ENCODE measurements at places on chromosomes 12 and 14.

DNA sequence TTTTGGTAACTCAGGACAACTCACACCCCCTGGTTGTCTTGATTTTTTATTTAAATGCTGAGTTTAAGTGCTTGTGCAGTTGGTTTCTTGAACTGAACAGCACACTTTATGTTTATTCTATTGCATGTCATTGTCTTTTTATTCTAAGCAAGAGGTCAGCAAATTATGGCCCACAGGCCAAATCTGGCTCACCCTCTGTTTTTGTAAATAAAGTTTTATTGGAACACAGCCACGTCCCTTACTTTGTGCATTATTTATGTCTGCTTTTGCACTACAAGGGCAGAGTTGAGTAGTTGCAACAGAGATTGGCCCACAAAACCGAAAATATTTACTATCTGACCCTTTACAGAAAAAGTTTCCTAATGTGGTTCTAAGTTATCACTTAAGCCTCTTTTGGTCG is 52.3 kb downstream of the SUDS3 start:
- no peak for DNase-seq

GRCh38 chr14:67680121-67680602 is 5.7 kb upstream of the VTI1B start:
- DNase-seq = no peak

DNA sequence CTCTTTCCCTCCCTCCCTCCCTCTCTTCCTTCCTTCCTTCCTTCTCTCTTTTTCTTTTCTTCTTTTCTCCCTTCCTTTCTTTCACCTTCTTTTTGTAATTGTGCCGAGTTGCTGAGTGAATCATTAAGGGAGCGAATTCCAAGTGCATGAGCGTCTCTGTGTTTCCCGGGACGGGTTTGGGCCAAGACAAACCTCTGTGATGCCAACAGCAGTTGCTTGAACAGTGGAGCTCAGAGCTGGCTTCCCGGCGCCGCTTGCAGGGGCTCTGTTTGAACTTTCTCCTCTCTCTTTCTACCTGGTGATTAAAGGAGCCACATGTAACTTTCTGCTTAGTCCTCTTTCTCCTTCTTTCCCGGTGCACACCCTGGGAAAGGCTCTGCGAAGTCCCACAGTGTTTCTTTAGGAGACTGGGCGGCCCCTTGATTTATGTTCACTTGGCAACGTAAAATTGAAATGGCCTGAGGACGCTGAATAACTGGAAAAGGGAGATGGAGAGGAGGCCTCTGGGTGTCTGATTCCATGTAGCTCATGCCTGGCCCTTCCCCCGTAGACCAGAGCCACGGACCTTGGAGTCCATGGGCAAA is 33.7 kb upstream of the MAP1LC3B2 start:
- no peak for DNase-seq

DNA sequence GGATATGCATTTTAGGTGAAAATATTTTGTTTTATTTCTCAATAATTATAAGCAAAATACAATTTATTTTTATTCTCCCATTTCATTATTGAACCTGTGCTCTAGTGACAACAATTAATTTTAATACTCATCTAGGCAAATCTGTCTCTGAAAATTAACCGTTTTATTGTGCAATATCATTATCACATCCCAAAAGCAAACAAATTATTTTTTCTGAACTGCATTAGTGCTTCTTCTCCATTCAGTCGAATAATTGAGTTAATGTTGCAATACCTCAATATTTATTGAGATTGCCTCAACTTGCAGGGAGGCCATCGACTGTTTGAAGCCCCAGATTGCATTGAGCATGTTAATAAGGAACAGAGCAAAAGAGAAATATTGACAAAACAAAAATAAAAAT is 303.2 kb upstream of the LRFN5 start:
- peak; percentile 81 for DNase-seq

DNA sequence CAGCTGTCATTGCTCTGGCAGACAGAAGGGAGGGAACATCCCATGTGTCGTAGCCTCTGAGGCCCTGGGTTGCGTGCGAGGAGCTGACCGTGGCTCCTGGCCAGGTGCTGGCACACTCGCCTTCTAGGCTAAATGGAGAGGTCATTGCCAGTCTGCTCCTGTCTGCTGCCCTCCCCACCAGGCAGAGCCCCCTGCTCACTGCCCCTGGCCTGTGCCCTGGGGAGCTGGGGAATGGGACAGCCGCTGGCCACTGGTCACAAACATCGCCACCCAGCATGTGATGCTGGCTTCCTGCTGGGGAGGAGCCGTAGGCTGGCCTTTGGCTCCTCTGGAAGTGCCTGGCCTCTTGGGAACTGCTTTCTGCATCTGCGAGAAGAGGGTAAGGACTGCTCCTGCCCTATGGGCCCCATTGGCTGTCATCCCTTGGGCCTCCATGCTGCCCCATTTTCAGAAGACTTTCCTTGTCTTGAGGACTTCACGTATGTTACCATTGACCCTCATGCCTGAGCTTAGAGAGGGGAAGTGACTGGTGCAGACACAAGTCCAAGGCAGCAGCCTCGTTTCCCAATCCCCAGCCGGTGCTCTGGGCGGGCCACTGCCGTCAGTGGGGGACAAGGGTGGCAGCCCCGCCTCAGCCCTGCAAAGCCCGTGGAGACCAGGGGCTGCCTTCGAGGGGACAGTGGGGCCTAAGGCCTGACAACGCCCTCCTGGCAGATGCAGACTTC is 2.0 kb upstream of the TNFAIP2 start:
- DNase-seq = no peak

- no peak for DNase-seq
Observed at GRCh38 chr12:43795716-43796280, 10.3 kb downstream of the TWF1 start.

GRCh38 chr12:29695800-29696199 is 87.9 kb downstream of the TMTC1 start:
- no peak for DNase-seq

- peak; percentile 49 for DNase-seq
Observed at GRCh38 chr14:57889245-57889644, 23.4 kb upstream of the SLC35F4 start.

DNA sequence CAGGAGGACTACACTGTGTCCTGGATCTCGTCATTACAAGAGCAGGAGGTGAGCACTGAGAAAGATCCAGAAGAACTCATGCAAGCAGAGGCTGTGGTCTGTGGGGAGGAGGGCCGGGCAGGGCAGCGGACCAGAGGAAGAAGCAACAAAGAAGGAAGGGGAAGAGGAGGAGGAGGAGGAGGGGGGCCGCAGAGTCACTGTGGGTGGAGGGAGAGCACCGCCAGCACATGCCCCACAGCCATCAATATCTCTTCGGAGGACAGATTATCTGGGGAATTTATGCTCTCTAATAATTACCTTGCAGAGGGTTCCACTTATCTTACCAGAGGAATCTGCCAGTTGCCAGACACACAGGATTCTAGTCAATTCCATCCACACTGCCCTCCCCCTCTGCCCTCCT is 105.6 kb downstream of the DPF3 start:
- no peak for DNase-seq

DNA sequence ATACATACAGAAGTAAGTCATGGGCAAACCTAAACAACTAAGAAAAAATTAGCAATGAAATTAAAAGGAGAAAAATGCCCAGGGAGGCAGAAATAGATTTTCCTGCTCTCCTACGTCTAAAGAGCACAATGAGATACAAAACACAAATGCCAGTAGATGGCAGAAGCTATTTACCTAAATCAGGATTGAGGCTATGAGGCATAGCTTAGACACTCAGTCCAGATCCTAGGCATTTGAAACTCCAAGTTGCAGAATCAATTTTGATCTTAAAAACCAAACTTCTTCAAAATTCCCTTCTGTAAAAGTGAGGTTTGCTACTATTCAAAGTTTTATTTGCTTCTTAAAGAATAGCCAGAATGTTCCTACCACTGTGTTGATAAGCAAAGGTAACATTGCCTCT is 368.6 kb downstream of the DAD1 start:
- no peak for DNase-seq

DNA sequence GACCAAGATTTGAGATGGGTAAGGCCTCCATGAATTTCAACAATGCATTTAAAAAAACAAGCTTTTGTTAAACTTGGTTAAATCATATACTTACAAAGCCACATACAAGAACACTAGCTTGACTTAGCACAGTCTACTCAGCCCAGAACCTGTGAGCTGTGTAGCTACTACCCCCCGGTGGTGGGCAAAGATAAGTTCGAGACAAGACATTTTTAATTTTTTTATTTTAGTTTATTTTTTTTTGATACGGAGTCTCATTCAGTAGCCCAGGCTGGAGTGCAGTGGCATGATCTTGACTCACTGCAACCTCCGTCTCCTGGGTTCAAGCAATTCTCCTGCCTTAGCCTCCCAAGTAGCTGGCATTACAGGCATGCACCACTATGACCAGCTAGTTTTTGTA is 3.7 kb upstream of the NECAP1 start:
- DNase-seq = peak; percentile 23

DNA sequence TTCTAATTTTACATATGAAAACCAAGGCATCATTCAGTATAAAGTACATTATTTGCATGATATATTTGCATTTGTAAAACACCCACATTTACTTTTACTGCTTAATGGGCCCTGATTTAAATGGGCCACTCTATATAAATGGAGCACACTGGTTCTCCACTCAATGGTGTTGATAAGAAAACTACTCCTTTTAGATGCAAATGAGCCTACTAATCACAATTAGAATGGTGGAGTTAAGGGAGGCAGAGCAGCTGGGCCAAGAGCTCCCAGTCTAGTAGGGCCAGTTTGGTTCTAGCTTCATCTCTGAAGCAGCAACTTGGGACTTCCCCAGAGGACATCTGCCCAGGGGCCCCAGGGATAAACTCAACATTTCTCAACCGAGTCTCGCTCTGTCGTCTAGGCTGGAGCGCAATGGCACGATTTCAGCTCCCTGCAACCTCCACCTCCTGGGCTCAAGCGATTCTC is 120.7 kb downstream of the FOXN3 start:
- no peak for DNase-seq

- no peak for DNase-seq
Observed at GRCh38 chr14:92959761-92960680, 37.1 kb downstream of the CHGA start.

DNA sequence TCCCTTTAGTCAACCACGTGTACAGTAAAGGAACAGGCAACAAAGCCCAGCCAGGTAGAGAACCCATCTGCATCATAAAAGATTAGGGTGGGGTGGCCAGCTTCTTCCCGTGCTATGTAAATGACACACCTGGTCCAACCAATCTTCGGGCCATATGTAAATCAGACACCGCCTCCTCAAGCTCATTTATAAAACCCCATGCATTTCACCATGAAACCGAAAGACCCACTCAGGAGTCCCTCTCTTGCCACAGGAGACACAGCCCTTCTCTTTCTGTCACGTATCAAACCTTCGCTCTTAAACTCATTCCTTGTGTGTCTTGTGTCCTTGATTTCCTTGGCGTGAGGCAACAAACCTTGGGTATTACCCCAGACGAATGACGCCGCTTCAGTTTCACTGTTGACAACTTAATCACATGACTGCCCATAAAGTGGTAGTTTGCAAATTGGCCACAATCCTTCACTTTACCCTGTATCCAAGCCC is 59.8 kb upstream of the TBPL2 start:
- no peak for DNase-seq

DNA sequence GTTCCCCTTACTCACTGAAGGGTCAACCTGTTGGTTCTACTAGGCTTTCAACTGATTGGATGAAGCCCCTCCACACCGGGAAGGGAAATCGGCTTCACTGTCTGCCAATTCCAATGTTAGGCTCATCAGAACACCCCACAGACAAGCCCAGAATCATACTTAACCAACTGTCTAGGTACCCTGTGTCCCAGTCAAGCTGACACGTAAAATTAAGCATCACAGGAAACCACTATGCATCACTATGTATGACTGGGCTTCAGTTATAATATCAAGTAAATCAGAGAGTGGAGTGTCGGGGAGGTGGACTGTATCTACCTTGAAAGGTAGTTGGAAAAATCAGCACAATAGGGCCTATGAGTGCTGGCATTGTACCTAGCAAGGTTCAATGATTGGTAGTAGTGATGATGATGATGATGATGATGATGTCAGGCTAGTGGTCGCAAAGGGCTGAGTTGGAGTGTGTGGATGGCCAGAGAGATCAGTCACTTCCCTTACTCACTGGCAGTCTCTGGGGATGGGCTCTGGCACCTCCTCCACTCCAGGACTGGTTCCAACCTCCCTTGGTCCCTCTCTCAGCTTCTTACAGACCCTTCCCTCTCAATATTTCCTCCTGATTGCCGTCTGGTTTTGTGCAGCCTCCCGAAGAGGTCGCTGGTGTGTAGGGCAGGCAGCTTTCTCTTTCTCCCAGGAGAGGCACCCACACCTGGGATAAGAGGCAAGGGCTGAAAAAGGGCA is 3.3 kb upstream of the ATG101 start:
- no peak for DNase-seq

DNA sequence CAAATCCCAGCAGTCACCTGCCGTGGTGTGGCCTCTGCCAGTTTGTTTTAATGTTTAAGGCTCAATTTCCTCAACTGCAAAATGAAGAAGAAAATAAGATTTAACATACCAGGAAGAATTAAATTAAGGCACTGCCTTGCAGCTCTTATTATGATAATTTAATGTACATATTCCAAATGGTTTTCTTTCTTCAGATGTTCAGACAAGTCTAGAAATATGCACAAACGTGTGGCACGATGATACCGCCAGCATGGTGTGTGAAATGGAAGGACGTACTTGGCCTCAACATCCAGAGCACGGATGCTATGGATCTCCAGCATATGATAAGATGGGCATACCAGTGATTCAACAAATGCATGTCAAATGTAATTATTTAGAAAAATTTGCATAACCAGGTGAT is 959.4 kb upstream of the TMEM132C start:
- DNase-seq = no peak

- no peak for DNase-seq
Observed at GRCh38 chr14:20440465-20440864, 4.5 kb upstream of the KLHL33 start.

GRCh38 chr14:21088687-21089086 is 9.8 kb downstream of the ZNF219 start:
- DNase-seq = no peak
